ENCODE measurements at places on chromosomes 1 and 21.

DNA sequence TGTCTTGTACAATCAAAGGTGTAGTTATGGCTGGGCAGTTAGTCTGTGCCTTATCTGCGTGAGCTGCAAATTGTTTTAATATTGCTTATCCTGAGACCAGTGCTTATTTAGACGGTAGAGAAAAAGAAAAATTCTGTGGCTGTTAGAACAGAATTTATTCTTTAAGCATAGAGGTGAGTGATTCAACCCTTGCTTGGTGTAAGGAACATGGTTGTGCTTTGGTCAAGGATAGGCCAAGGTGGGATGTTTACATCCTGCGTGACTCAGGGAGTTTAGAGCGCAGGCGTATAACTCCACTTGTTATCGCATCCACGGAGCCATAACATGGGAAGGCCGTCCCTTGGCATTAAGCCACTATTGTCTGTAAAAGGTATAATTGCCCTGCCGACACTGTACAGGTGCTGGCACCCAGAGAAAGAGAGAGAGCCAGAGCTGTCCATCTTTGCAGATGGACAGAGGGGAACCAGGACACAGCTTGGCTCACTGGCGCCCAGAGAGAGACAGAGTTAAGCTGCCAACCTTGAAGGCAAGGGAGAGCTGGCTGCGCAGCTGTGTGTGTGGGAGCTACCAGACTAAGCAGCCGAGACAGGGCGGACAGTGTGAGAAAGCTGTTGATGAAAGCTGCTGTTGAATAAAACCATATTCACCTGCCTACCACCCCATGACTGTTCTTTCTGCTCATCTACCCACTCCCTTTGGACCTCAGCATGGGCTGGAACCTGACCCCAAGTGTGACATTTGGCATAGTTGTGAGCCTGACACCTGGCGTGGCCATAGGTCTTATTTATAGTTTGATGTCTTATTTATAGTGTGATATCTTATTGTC lies 200.4 kb downstream of the DYRK1A start:
- no peak for DNase-seq

DNA sequence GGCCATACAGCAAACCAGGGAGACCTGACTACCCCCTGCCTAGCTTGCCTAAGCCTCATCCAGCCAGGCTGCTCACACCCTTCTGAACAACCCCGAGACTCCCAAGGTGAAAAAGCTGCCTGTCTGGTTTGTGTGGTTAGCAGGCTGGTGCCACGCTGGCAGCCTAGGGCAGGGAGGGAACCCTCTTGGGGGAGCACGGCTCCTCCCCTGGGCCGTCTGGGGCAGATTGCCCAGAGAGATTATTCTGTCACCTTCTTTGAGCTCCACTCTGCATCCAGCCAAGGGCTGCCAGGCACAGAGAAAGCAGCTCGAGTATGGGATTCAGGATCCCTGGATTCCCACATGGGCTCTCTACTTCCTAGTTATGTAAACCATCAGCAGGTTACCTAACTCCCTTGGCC lies 27.5 kb upstream of the TCEA3 start:
- peak; percentile 34 for DNase-seq

GRCh38 chr1:247360991-247361731 lies 29.5 kb upstream of the ZNF496 start:
- no peak for DNase-seq

DNA sequence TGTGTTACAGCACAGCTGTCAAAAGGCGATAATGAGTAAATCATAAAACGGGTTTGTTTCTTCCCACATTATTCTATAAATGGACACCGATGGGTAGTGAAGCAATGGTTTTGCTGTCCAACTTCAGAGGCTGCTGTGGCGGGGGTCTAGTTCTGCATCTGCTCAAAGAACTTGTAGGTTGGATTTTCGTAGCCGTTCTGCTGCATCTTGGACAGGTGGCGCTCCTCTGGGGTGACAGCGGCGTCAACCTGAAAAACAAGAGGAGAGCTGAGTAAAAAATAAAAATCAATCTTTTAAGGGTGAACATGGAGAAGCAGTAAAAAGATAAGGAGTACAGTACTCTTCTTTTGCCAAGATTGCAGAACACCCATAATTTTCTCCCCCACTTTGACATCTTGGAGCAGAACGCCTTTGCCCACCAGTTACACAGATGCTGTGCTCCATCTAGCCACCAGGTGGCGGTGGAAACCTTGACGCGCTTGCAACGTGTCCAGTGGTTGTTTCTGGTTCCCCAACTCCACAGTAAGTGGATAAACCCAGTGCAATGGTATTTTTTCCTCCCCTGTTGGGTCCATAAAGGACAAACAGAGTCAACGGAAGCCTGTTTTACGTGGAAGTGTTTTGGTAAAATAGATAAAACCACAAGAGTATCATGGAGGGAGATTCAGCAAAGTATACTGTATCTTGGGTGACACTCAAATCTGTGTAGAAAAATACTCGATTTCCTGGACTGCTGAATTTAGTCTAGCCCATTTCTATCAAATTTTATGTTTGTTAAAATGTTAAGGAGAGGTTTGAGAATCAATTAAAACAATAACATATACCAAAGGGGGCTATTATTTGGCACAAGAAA lies 147.0 kb downstream of the GABPA start:
- DNase-seq, result peak; percentile 59

GRCh38 chr1:74835051-74835450 lies 102.1 kb downstream of the TYW3 start:
- no peak for DNase-seq

GRCh38 chr1:11595285-11595684 lies 58.9 kb downstream of the FBXO2 start:
- no peak for DNase-seq

GRCh38 chr1:228740543-228741317 lies 5.5 kb downstream of the RHOU start:
- no peak for DNase-seq

DNA sequence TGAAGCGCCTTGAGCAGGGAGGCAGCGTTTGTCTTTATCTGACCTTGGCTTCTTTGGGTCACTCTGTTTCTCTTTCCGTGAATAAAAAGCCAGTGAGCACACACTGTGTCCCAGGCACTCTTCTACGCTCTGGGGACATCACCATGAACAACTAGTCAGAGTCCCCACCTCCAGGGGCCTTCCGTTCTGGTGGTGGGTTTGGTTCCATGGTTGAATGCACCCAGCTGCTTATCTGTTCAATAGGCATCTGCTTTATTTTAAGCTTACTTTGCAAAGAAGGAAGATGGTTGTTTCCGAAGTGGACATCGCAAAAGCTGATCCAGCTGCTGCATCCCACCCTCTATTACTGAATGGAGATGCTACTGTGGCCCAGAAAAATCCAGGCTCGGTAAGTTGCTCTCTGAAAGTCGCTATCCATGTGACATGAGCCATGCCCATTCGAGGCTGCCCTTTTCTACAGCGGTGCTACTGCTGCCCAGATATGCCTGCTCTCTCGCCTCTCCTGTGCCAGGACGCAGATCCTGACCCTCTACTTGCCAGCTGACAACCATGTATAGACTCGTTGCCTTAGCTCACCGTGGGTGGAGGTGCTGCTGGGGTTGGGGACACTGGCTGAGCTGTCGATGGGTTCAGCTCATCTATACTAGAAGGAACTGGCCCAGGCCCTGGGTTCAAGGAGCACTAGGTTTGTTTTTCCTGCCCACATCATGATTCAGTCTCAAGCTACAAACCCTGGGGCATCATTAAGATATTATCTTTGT lies 5.9 kb downstream of the MX1 start:
- DNase-seq, result no peak

DNA sequence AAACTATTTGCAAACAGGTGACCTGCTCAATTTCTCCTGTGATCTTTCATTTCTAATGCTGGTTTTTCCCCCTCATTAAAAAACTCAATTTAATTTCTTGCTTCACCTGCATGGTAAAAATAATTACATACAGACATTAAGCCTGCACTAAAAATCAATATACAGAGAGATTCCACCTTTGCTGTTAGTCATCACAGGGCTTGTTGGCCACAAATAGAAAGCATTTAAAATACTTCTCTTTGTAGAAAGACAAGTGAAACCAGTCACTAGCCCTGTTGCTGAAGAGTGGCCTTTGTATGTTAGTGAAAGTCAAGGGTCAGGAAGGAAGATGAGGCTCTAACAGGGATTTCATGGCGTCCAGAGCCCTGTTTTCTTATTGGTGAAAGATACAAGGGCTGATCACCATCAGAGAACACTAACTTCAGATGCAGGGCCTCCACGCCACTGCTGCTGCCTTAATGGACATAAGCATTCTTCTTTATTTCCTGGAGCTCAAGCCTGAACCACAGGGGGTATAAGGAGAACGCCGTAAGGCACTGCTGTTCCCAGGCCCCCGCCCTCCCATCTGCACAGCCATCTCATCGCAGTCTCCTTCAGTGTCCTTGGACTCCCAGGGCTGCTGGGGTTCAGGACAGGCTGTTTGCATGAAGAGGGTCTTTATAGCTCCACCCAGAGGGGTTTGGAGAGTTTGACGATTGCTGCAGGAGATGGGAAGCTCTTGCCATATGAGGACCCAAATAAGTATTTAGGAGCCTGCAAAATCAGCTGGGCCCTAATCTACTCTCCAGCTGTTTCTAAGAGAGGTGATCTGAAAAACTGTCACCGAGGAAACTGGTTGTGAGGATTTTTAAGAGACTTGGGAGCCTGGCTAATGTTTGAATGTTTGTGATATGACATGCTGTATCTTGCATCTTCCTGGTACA lies 117.3 kb upstream of the IRF2BP2 start:
- DNase-seq, result no peak

- no peak for DNase-seq
Measured at GRCh38 chr1:165109013-165109412, 247.5 kb downstream of the LMX1A start.

DNA sequence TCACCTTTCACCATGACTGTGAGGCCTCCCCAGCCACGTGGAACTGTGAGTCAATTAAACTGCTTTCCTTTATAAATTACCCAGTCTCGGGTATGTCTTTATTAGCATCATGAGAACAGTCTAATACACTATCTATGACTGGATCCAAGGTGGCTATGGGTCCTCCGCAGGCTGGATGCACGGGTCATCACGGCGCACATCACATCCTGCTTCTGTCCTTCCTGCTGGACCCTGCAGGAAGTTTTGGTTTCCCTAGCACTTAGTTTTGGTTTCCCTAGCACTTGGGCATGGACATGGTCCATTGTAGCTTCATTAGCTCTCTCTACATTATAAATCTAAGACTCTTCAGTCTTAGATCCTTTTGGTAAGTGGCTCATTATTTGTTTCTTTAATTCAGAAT lies 14.2 kb upstream of the PHC2 start:
- DNase-seq, result no peak

DNA sequence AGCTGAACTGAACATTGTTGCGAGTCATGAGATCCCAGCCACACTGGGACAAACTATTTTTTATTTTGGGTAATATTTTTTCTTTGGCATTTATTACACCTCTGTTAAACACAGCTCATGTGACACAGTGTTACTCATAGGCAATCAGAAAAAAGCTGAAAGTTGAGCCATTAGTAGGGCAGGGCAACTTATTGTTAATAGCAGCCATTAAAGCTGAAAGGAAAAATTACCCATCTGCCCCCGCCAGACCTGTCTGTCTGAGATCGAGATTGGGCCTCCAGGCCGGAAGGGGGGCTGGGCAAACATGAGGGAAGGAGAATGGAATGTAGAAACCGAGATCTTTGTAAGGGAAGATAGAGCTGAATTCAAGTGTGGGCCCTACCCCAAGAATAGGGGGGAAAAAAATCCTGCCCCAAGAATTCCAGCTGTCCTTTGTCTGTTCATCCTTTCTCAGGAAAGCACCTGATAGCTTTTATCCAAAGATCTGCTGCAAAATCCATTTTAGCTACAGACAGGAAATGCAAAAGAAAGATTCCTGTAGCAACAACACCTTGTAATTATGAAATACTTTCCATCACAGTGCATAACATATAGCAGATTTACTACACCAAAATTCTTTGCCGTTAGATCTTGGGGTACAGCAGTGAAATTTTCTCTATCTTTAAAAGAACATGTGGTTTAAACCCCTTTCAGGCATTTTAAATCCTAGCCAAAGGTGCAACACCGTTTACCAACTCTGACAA lies 212.8 kb downstream of the PBX1 start:
- no peak for DNase-seq

GRCh38 chr21:39153842-39154241 lies 29.4 kb downstream of the PSMG1 start:
- DNase-seq, result no peak

- DNase-seq, result no peak
Measured at GRCh38 chr1:229631966-229632365, 5.9 kb downstream of the URB2 start.

- no peak for DNase-seq
Measured at GRCh38 chr1:228149406-228150119, at the start of gene GJC2. TSS of gene GJC2 (plus strand) at chr1:228149930. CDS start at chr1:228157759, 7,829 bp downstream.

GRCh38 chr1:11592752-11593151 lies 61.5 kb downstream of the FBXO2 start:
- DNase-seq, result no peak

DNA sequence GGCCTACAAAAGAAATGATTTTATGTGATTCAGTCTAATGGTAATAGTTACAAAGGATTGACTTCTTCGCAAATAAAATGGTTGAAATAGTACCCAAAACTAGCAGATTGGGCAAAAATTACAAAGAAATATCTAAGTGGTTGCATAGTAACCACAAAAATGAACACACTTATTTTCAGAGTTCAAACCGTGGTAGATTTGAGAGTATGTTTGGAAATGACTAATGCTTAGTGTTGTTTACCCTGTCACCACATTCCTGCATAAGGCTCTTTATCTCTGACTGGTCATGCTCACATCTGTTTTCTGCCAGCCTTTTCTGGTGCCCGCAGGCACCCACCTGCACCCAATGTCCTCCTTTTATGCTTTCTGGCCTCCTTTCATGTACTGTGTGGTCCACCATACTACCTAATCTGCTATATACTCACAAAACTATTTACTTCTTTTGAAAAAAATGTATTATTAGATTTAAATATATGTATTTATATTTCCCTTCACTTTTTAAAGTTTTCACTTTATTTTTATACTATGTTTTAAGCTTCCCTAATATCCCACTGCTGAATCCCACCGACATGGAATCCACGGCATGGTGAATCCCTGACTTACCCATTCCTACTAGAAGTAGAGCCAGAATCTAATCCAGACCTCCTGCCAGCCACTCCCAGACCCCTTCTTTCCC lies 30.3 kb downstream of the PTPRC start:
- DNase-seq, result peak; percentile 52

DNA sequence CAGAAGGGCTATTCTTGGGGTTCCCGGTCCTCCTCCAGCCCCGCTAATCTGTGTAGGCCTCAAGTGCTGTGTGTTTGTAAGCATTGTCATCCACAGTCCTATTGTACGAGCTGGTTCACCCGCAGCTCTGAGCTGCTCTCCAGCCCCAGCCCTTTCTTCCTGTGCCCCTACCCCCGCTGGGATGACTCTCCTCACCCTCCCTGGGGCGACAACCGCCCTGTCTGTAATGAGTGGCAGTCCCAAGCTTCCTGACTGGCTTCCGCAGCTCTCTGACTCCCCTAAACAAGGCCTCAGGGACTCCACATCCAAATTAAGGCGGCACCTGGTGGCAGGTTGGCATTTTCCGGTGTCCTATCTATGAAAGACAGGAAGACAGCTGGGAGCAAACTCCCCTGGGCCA lies 45.8 kb downstream of the TFF3 start:
- DNase-seq, result no peak

DNA sequence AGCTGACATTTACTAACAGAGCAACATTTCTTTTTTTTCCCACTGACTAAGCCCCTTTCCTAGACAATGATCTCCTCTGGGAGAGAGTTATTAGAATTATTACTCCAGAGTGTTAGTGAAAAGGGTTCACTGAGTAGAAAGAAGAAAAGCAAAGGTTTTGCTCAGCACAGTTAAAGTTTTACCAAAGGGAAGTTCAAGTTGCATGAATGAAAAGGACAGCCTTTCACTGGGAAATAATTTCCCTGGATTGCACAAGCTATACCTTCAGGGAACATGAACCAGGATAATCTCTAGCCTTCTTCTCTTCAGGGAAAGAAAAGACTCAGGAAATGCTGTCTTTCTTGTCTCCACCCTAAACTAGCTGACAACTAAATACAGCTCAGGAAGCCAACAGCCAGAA lies 71.4 kb upstream of the ESRRG start:
- no peak for DNase-seq

All from activated naive CD4-positive, alpha-beta T cell treated with Interleukin-2 at 50 U/mL for 16 hours (primary cell).